GM10248 (cell line): ENCODE measurements at places on chromosomes 4 and X.

DNA sequence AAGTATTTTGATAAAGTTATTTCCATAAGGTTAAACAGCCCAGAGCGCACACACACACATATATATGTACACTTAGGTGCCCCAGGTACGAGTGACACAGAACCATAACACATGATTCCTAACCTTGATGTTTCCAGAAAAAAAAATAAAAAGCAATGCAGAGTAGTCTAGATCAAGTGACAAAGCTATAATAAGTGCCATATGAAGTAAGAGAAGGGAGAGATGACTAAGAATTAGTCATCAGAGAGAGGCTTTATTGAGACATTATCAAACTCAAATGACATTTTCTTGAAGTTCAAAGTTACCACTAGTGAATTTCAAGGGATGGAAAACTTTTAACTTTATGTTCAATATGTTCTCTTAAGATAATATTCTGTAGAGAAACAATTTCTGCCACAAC, 215.0 kb downstream of the HTR2C start:
- DNase-seq, result no peak

DNA sequence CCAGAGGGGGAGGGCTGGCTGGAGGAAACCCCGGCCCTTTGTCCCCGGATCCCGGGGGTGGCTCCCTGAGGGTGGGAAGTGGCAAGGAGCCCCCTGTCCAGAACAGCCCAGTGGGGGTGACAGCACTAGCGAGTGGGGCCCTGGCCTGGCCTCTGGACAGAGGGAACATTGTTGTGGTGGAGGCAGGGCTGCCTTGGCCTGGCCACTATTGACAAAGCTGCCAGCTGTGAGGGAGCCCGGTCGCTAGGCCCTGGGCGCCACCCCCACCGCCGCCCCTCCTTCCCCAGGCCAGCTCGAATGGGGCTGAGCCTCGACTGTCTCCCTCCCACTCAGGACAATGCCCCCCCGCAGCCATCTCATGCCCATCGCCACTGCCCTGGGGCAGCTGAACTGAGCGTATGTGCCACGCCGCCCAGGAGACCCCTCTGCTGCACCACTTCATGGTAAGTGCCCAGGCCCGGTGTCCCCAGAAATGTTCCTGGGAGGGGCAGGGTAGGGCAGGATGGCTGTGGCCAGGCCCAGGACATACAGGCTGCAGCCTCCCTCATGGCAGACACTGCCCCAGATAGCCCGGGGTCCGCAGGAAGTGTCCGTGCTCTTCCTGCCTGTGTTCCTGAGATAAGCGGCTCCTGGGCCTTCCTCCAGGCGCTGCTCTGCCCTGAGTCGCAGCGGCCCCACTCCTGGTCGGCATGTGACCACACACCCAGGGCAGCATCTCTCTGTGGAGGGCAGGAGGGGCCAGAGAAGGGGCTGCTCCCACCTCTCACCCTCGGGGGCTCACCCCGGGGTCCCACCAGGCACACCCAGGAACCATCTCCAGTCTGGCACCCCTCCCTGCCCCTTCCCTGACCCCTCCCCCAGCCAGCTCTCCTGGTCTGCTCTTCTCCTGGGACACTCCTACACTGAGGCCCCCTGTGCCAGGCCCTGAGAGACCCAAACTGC, 1.4 kb downstream of the PLXNB3 start:
- no peak for DNase-seq

GRCh38 chr4:16113741-16114140, 29.9 kb upstream of the PROM1 start:
- no peak for DNase-seq

- no peak for DNase-seq
Measured at GRCh38 chr4:141684785-141685184, 48.4 kb downstream of the IL15 start.
